ENCODE measurements at places on chromosomes 3 and 15. TPM values are rescaled to one million over a fixed set of nuclear protein-coding genes. Genes with fewer than 3 reads are reported as not detected.

Gene ACKR2
- total RNA-seq = under 0.01 TPM

Gene CCDC9B
- 5.3 TPM for total RNA-seq

Gene GOLGA8R
- total RNA-seq = 0.18 TPM

Gene PCCB
- total RNA-seq = 68.9 TPM

Gene GOLGA8G
- not detected for total RNA-seq

Gene TBC1D21
- total RNA-seq = not detected

Gene EPHB3
- total RNA-seq = 1.4 TPM

Gene PTH1R
- 1.6 TPM for total RNA-seq

Gene STT3B
- total RNA-seq = 116 TPM

Gene OPA1
- 41.2 TPM for total RNA-seq

Gene GHSR
- total RNA-seq = not detected

Gene SPTSSB
- total RNA-seq = not detected

Gene ARNT2
- 9.5 TPM for total RNA-seq

Gene HRG
- total RNA-seq = not detected

Gene AP2M1
- total RNA-seq = 645 TPM

Gene SLC24A5
- total RNA-seq = not detected

Gene CHSY1
- total RNA-seq = 26.4 TPM

Gene GOLGA6D
- total RNA-seq = not detected

Gene STRIT1
- not detected for total RNA-seq

Gene C3orf22
- not detected for total RNA-seq

Gene DNAH1
- total RNA-seq = 0.71 TPM

Gene LRRC31
- not detected for total RNA-seq

Gene RBP2
- not detected for total RNA-seq

Gene MUC20
- total RNA-seq = not detected

Gene CDHR4
- not detected for total RNA-seq

Gene MCCC1
- 26.5 TPM for total RNA-seq

Gene MLF1
- total RNA-seq = 17.2 TPM

Gene CFAP20DC
- 6.9 TPM for total RNA-seq

Gene PRSS50
- not detected for total RNA-seq
